AG04450 (cell line): ENCODE measurements at places on chromosomes 7 and 10.

DNA sequence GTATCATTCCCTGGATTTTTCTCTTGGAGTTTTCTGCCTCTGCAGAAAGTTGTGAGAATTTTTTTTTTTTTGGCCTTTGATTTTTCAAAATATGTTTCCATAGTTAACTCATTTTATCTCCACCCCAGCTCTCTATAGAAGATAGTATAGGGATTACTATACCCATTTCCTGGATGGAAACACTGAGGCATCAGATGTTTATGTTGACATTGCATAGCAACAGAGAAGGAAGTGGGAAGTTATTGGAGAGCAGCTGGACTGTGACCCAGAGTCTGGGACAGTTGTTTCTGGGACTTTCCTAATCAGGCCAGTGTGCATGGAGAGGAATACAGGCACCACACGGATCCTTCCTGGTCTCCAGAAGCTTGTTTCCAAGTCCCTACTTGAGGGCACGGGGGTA lies 158.0 kb downstream of the CDH23 start:
- DNase-seq, result no peak

DNA sequence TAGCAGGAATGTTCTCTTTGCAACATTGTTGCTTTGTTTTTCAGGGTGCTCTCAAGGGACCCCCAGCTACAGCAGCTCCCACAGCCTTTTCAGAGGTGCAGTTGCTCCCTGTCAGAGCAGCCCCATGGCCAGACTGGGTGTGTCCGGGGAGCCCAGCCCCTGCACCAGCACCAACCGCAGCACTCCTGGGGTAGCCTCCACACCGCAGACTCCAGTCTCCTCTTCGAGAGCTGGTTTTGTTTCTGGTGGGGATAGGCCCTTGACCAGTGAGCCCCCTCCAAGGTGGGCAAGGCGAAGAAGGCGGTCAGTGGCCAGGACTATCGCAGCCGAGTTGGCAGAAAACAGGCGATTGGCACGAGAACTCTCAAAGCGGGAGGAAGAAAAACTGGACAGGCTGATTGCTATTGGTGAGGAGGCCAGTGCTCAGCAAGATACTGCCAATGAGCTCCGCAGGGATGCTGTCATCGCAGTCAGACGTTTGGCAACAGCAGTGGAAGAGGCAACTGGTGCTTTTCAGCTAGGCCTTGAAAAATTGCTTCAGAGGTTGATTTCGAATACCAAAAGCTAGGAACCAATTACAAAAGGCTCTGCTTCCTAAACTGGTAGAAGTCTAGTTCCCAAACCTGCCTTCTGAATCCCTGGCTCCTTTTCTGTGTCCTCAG lies 5.4 kb downstream of the HSPA14 start:
- DNase-seq, result no peak

- DNase-seq, result no peak
Observed at GRCh38 chr7:42495256-42495655, 258.2 kb upstream of the GLI3 start.

DNA sequence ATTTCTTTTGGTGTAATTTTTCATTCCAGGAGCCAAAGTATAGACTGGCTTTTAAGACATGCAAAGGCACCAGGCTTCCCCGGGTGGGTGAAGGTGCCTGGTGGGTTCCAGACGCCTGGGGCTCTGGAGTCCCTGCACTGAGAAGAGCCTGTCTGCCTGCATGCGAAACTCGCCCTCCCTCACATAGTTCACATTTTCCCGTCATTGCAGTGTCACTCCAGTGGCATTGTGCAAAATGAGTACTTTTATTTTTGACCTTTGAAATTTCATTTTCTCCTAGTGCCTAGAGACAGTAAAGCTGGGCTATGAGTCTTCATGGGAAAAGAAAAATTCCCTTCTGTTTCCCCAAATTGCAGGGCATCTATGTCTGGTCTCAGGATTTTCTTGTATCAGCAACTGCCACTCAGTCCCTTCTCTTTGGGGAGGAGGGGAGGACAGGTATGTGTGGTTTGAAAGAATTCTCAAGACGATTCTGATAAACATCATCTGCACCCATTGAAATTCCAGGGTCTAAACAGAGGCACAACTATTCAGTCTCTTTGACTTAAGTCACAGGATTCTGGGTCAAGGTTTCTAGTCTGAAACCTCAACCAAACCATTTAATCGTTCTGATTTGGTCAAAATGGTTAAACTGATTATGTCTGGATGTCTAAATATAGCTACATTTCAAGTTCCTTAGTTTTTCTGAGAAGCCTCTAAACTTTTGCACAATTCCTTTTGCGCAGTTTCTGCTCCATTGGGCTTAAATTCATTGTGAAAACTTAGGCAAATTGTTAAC lies 107.8 kb downstream of the CYP26A1 start:
- DNase-seq, result no peak

DNA sequence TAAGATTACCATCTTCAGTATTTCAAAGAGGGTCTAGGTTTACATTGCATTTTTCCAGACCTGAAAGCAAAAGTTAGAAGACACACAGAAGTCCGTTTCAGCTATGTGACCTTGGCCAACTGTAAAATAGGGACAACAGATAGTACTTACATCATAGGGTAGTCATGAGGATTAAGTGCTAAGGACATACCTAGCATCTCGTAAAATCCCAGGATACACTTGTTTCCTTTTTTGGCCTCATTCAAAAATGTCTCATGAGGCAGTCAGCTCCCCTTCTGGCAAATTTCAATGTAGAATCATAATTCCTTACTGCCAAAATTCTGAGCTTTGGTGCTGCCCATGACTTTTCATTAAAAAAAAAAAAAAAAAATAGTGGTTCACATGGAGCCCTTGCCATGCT lies 6.4 kb upstream of the DUSP5 start:
- DNase-seq, result no peak

DNA sequence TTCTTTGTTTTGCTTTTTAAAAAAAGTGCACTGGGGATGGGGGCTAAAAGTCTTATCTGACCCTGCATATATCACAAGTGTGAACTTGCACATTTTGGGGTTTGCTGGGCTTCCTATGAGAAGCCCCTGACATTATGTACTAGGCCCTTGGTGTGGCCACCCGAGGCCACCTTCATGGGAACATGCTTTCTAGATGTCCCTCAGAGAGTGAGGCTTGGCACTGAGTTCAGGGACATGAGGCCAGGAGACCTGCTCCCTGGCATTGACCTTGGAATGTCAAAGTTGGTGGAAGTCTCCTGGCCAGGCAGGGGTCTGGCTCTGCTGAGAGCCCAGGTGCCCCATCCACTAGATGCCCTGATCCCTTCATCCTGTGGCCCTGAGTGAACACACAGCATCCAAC lies 536.2 kb downstream of the TCERG1L start:
- DNase-seq, result no peak

DNA sequence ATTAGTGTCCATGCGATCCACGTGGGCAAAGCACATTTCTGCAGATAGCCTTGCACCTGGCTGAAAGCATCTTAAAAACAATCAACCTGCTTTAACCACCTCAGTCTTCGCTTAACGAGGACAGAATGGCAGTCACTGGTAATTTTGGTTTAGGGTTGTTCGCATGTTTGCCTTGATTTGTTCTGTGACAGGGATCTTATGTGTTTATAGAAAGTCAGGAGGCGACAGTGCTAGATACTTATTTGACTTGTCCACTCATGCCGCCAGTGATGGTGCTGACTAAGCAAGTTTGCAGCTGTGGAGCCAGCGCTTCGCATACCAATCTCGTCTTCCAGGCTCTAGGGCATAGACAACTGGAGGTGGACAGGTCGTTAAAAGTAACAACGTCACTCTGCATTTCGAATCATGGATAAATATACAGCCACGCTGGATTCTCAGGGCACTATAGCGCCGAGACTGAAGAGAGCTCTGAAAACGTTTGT lies 1.2 kb upstream of the TMEM243 start:
- no peak for DNase-seq

DNA sequence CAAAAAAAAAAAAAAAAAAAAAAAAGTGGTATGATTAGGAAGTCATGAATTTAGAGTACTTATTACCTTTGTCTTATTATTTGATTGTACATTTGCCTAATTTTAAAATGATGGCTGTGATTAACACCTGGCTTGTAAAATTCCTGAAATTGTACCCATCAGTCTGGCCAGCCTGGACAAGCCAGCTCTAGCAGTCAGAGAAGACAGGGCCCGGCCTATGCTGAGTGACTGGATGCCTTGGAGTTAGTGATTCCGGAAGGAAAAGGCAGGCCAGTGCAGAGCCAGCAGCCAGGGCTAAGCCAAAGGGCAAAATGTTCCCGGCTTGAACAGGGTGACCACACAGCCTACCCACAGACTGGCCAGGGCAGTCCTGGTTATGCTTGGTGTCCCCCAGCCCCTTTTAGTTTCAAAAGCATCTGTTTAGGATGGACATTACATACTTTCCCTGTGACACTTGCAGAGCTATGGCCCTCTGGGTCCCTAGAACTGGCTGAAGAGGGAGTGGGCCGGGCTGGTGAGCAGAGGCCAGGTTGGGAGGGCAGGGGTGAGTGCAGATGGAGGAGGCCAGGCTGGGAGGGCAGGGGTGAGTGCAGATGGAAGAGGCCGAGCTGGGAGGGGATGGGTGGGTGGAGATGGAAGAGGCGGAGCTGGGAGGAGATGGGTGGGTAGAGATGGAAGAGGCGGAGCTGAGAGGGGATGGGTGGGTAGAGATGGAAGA lies 61.7 kb downstream of the PROSER2 start:
- DNase-seq, result no peak

DNA sequence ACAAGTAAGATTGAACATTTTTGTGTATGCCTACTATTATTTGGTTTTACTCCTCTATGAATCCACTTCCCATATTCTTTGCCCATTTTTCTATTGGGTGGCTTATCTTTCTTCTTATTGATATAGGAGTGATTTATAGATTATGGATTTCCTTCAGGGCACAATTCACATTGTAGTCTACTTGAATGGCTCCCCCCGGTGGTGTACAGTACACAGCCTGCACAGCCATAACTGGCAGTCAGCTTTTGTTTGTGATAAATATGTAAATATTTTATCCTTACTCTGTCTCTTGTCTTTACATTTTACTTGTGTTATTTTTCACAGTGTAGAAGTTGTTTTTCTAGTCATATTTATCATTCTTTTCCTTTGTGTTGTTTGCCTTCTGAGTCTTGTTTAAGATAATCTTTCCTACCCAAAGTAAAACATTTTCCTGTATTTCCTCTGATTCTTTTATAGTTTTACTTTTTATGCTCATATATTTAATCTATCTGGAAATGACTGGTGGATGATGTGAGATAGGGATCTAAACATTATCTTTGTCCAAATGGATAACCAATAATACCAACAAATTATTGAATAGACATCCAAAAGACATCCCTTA lies 23.9 kb upstream of the CALD1 start:
- no peak for DNase-seq

GRCh38 chr7:136324073-136324704 lies 347.0 kb upstream of the MTPN start:
- DNase-seq, result no peak

DNA sequence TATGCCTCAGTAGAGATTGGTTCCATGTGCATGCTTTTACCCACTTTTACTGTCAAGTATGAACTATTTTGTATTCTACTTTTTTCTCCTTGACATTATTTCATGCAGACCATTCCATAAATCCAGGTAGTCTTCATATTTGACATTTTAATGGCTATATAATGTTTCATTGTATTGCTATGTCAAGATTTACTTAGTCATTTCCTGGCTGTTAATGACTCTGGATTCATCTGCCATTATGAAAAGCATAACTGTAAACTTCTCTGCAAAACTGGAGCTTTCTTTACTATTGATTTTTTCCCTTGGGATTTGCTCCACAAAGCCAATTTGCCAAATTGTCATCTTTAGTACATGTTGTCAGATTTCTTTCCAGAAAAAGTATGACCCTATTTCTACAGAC lies 6.8 kb upstream of the MSRB2 start:
- no peak for DNase-seq

- no peak for DNase-seq
Observed at GRCh38 chr10:86972613-86973380, 4.5 kb downstream of the ADIRF start.

DNA sequence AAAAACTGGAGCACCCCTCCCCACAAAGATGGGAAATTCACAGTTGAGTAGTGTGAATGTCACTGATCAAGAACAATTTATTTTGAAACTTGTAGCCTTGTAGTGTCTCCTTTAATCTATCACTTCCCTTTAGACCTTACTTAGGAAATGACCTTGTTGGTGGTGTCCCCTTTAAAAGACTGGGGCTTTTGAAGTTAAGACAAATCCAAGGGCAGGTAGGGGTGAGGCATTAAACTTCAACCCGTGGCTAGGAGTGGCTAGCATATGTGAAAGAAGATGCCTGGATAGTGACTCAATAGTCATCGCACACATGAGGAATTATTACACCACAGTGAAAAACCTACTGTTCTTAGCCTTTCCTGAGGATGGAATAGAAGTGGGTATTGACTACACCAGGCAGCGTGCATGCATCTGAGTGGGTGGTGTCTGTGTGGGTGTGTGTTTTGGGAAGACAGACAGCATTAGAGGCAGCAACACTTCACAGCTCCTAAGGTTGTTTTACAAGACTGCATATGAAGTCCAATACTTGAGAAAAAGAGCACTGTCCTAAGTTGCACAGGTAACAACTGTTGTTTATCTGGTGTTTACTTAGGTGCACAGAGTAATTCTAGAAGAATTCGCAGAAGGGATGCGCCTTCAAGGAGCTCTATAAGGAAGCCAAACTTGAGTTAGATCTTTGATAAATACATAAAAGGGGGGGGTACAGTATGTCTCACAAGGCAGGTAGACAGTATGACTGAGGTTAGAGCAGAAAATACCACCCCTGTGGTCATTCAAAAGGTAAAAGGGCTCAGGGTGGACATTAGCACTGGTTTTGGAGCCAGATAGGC lies 32.9 kb downstream of the ABLIM1 start:
- no peak for DNase-seq

- DNase-seq, result no peak
Observed at GRCh38 chr10:3057946-3058345, 9.4 kb upstream of the PFKP start.

GRCh38 chr10:57247271-57247670 lies 886.2 kb upstream of the ZWINT start:
- no peak for DNase-seq

- no peak for DNase-seq
Observed at GRCh38 chr10:124602121-124602561, 140.5 kb downstream of the LHPP start.

DNA sequence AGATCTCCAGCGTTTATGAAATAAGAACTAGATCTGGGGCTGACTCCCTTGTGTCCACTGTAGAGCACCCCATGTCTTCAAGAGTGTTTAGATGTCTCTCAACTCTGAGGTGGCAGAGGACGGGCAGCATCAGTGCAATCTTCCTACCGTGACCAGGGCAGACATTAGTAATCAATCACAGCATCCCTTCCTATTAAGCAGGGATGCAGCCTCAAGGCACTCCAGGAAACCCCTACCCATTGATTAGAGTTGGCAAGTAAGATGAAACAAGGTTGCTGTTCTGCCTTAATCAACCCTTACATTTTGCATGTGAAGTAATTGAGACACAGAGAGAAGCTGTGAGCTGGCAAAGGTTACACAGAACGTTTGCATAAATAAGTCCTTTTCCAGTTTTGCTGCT lies 283.7 kb upstream of the ZMIZ1 start:
- no peak for DNase-seq
